Urinary bladder (tissue), 4 donors: ENCODE measurements at places on chromosomes 16 and 17. TPM values are rescaled to one million over a fixed set of nuclear protein-coding genes. Genes with fewer than 3 reads are reported as not detected.

The KCNJ16 gene
- 0.11 TPM for total RNA-seq

GRCh38 chr17:64146418-64147109 is 16.6 kb upstream of the ERN1 start:
- peak; percentile 70 for DNase-seq

The ZACN gene
- not detected for total RNA-seq

GRCh38 chr16:52707676-52708337 is 160.9 kb upstream of the TOX3 start:
- no peak for DNase-seq

GRCh38 chr16:85563515-85564276 is 49.4 kb upstream of the GSE1 start:
- DNase-seq: no peak

DNA sequence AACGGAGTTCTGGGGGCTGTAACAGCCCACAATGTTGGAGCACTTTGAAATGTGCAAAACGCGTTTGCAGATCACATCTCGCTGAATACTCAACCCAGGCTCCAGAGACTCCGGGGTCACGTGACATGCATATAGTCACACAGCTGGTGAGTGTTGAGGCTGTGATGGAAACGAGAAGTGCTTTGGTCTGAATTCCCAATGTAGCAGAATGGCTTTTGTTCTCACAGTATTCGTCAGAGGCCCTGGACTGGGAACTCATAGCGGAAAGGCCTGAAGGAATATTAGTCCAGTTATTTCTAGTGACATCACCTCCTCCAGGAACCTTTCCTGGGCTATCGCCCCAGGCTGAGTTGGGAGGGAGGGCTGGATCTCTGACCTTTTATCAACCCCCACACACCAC is 95.8 kb upstream of the CRHR1 start:
- DNase-seq: no peak

DNA sequence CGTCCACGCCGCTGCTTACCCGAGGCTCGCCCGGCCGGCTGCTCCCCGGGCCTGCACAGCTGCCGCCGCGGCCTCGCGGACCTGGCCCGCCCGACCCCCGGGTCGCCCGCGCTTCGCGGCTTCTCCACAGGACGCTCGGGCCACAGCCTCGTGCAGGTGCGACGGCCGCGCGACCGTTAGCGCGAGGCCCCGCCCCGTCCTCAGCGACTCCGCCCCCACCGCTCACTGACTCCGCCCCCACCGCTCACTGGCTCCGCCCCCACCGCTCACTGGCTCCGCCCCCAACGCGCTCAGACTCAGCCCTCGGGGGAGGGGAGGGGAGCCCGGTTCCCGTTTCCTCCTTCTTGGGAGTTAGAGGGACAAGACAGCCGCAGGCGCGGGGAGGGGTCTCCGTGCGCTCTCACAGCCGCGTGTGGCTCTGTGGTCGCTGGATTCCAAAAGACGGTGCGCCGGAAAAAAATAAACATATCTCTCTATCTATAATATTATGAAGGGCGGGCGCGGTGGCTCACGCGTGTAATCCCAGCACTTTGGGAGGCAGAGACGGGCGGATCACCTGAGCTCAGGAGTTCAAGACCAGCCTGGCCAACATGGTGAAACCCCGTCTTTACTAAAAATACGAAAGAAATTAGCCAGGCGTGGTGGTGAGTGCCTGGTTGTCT is at the start of gene MEIOB:
TSS of gene MEIOB (minus strand) at position 191 of the 662 bp plus-strand sequence. CDS start 3,989 bp downstream, outside the sequence.
- DNase-seq: no peak

The EPX gene
- total RNA-seq: 0.11 TPM

DNA sequence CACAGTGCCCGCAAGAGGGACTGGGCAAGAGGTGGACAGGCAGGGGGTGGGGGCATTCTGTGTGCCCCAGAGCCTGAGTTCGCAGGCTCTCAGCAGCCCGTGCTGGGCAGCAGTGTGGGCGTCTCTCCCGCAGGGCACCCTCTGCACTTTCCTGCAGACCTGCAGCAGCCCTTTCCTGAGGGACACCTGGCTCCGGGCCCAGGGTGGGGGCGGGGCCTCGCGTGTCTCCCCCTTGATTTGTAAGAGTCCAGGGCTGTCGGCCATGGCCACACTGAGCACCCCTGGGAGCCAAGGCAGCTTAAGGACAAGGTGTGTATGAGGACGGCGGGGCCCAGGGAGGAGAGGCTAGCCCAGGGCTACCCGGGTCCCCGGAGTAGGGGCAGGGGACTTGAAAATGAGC is 33.4 kb upstream of the SLC38A10 start:
- DNase-seq: no peak

- DNase-seq: no peak
Observed at GRCh38 chr17:82439829-82440365, 10.7 kb downstream of the CYBC1 start.

The CHP2 gene
- total RNA-seq: 3.0 TPM

GRCh38 chr17:7437950-7438614 is 1.2 kb upstream of the FGF11 start:
- DNase-seq: no peak

DNA sequence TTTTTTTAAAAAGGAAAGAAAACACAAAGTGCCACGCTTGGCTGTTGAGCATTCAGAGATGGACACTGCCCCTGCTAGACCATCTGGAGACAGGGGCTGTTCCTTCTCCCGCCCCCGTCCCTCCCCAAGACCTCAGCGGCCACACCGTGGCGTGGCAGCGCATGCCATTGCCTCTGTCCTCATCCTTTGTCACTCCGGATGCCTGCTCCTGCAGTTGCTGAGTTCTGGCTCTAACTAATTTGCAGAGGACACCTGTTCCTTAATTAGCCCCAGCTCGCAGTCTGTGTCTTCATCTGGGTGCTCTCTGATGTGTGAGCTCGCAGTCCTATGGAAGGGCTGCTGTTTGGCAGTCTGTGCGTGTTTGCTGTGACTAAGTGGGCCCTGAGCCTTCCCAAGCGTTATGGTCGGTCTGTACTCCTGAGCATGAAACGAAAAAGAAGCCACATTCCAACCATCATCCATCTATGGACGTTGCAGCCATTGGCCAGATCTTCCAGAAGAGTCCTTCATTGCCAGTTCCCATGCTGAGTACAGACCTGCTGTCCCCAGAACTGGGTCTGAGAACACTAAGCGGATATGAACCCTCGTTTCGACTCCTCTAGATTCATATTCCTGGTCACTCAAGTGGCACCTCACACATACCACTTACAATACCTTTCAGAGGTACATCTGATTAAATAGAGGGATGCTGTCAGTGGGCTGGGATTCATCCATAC is 40.9 kb upstream of the NAT9 start:
- no peak for DNase-seq
